ENCODE measurements at places on chromosomes 6 and 20. TPM values are rescaled to one million over a fixed set of nuclear protein-coding genes. Genes with fewer than 3 reads are reported as not detected.

- DNase-seq, result no peak
- no peaks in the 10 kb centered on the region for H3K36me3 ChIP-seq
- peak overlapping the region; percentile 83 for H3K4me3 ChIP-seq
- no peak overlapping the region for H3K27ac ChIP-seq
- peaks cover 33% of the 10 kb centered on the region for H3K4me1 ChIP-seq
Observed at GRCh38 chr6:106513808-106514582, 115.3 kb downstream of the RTN4IP1 start.

DNA sequence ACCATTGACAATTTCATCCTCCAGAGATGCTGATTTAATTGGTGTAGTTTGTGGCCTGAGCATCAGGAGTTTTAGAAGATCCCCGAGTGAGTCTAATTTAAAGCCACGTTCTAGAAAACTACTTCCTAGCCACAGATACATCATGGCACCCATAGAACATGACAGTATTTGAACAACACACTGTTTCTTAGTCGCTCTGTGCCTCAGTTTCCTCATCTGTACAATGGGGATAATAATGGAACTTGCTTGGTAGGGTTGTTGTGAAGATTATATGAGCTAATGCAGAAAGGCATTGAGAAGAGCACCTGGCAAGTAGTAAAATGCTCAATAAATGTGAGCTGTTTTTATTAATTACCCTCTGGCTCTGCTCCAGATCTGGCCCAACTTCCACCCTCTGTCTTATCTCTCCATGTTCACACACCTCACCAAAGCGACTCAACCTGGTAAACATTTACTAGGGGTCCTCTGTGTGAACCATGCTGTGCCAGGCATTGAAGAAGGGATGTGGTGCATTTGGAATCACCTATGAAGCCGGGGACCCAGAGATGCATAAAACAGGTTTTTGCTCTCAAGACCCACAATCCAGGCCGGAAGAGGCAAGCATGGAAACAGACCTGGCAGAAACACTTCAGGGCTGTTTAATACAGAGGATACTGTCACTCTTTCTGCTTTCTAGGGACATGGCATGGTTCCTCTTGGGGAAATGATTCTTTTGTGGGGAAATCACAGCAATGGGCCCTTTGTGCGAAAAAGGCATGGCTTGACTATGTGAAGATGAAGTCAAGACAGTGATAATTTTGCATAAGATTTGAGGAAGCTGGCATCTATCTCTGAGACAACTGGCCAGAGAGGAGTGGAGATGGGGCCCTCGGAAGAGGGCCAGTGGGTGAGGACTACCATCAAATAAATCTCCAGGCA, 16.2 kb upstream of the MRPS18A start:
- no peaks in the 10 kb centered on the region for H3K36me3 ChIP-seq
- no peaks in the 10 kb centered on the region for H3K27me3 ChIP-seq

DNA sequence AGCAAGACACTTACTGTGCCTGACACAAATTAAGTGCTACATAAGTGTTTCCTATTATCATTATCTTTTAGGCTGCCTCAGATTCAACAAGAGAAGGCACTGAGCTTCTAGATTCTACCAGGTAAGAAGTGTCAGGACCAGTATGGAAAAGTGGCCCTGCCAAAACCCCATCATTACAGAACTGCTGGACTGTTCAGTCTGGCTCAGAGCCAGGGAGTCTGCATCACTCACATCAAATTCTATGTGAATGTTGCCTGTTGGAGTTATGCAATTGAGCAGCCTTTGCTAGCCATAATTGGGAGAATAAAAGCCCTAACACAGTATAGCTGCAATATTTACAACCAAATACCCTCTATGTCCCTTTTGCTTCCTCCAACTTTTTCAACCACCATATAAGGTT, 70.9 kb downstream of the ATG5 start:
- no peak overlapping the region for H3K4me3 ChIP-seq
- no peaks in the 10 kb centered on the region for H3K27me3 ChIP-seq
- no peak overlapping the region for H3K27ac ChIP-seq
- DNase-seq, result no peak
- no peaks in the 10 kb centered on the region for H3K36me3 ChIP-seq

GRCh38 chr20:24827603-24828295, 121.3 kb upstream of the CST7 start:
- H3K36me3 ChIP-seq, result no peaks in the 10 kb centered on the region
- H3K4me1 ChIP-seq, result no peaks in the 10 kb centered on the region
- no peaks in the 10 kb centered on the region for H3K27me3 ChIP-seq
- no peak overlapping the region for H3K4me3 ChIP-seq

DNA sequence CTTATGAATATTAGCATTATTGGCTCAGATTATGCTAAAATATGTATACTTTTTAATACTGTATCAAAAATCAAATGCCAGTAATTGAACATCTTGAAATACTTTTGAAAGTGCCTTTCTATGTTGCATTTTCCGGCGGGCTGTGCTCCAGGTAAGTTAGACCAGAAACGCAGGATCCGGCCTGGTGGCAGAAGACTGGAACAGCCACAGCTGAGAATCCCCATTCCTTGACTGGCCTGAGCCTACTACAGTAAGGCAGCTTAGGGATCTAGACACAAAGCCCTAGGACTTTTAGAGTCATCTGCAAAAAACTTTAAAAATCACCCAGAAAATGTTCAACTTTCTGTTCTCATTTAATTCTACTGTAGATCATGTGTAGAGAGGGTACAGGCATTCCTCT, 138.8 kb upstream of the C6orf118 start:
- DNase-seq, result no peak
- H3K4me3 ChIP-seq, result no peak overlapping the region
- H3K36me3 ChIP-seq, result peaks cover 2% of the 10 kb centered on the region
- no peaks in the 10 kb centered on the region for H3K27me3 ChIP-seq
- no peak overlapping the region for H3K27ac ChIP-seq

BICRAL gene
- 12.7 TPM for total RNA-seq
